Endodermal cell (in vitro differentiated cells): ENCODE measurements at places on chromosomes 1 and 21. TPM values are rescaled to one million over a fixed set of nuclear protein-coding genes. Genes with fewer than 3 reads are reported as not detected.

Gene CDCA8
- total RNA-seq = 27.7 and 29.6 TPM in 2 replicates

Gene IGFN1
- not detected in 3 replicates for total RNA-seq

Gene TUT4
- total RNA-seq = 114 and 131 TPM in 2 replicates

Gene SMCP
- not detected in 2 replicates for total RNA-seq

Gene KRTAP20-1
- not detected in 2 replicates for total RNA-seq

Gene ZBTB17
- 25.2 and 28.0 TPM in 2 replicates for total RNA-seq

Gene LCE2B
- total RNA-seq = not detected in 3 replicates

Gene RPS6KA1
- total RNA-seq = 38.5 and 41.3 TPM in 2 replicates

Gene TTC34
- total RNA-seq = 1.7 to 2.9 TPM (median 2.4 TPM) in 3 replicates

Gene IFI44L
- not detected in 3 replicates for total RNA-seq

DNA sequence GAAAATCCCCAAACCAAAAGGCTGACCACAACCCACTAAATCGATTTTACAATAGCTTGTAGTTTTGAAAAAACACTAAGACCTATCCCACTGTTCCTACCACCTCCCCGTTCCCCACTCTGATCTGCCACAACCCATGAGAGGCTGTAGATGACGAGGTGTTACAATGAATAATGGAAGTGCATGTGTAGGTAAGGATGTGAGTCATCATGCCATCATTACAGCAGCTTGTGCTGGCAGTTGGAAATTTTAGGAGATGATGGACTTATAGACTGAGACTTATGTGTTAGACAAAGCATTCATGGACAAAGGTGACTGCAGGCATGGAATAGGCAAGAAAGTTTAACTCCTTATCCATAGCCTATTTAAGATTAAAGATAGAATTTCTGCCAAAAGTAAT is 184.7 kb upstream of the CACYBP start:
- no peak for DNase-seq

GRCh38 chr1:58406301-58407071 is 140.0 kb downstream of the OMA1 start:
- no peak for DNase-seq

DNA sequence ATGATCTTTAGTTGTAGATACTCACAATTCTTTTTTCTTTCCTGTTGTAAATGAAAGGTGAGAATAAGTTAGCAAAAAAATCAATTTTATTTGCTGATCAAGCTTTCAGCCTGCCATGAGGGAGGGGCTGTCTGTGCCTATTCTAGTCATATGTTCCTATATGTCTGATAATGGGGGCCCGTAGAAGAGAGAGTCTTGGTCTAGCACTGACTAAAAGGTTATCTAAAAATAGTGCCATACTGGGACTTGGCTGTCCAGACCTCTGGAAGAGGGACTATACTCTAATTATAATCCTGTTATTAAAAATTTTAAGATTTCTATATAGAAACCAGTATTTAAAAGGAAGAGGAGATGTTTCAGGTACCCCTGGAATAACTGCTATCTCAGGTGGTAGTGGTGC is 18.6 kb downstream of the GNAI3 start:
- no peak for DNase-seq

GRCh38 chr1:235739631-235740030 is 90.0 kb upstream of the GNG4 start:
- no peak for DNase-seq

DNA sequence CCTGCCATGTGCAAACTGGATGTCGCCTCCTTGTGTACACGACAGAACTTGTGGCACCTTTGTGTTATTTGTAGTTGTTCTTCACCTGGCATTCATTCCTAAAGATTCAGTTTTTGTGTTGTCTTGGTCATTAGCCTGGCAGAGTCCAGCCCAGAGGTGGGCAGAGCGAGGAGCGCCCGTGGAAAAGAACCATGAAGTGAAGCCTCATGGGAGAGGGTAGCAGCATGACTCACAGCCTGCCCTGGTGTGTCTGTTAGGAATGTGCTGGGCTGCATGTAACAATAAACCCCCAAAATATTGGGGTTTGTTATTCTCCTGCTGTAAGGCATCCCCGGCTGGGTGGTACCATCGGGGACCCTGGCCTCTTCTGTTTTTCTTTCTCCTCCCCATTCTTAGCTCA is 124.9 kb upstream of the TMEM51 start:
- DNase-seq = no peak

DNA sequence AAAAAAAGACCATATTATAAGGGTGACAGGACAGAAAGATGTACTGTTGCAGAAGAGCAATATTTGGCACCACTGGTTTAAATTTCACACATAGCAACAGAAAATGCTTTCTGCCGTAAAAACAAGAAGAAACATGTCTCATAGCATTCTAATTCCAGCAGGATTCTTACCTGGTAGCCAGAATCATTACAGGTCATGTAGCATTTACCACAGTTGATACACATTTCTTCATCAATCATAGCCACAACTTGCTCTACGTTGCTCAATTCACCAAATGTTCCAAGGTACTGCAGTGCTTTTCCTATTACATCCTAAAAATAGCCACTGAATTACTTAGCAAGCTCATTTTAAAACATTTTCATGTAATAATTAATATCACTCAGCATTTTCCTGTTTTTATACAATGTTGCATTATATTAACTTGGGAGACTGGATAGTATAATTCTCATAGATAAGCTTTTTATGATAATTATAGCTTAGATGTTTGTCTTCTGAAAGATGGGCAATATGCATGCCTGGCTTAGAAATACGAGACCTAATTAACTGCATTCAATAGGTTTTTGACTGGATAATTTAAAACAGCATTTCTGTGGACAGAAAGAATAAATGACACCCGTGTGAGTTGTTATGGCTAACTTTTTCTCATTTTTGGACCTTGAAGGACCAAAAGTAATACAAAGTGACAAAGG is 360.7 kb downstream of the PTBP2 start:
- no peak for DNase-seq

GRCh38 chr1:215710036-215710898 is 143.2 kb downstream of the KCTD3 start:
- peak; percentile 79 for DNase-seq

- DNase-seq = no peak
Measured at GRCh38 chr1:232810856-232811255, 5.6 kb downstream of the MAP10 start.

GRCh38 chr1:77424236-77424635 is 142.4 kb downstream of the AK5 start:
- DNase-seq = no peak

DNA sequence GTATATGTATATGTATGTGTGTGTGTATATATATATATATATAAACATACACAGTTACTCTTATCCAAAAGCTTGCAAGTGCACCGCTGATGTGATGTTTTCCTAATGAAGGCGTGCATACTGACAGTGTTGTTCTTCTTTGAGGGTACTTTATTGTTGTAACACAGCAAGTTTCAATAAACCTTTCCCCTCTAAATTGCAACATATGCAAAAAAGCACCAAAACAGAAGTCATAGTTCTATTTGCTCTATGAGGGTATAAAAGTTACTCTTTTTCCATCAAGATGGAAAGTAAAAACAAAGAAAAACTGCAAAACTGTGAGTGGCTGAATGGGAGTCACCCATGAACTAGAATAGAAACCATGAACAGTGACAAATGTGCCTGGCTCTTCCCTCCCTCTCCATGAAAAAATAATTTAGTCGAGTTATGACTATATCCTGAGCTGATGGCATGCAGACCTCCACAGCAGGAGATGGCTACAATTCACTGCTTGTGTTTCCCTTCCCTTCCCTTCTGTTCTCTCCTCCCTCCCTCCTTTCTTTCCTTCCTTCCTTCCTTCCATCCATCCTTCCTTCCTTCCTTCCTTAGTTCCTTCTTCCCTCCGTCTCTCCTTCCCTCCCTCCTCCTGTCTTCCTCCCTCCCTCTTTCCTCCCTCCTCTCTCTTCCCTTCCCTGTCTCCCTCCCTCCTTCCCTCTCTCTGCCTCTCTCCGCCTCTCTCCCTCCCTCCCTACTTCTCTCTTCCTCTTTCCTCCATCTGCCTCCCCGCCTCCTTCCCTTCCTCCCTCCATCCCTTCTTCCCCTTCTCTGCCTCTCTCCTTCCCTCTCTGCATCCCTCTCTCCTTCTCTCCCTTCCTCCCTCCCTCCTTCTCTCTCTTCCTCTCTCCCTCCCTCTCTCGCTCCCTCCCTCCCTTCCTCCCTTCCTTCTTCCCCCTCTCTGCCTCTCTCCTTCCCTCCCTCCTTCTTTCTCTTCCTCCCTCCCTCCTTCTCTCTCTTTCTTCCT is 220.7 kb upstream of the POU3F1 start:
- no peak for DNase-seq

DNA sequence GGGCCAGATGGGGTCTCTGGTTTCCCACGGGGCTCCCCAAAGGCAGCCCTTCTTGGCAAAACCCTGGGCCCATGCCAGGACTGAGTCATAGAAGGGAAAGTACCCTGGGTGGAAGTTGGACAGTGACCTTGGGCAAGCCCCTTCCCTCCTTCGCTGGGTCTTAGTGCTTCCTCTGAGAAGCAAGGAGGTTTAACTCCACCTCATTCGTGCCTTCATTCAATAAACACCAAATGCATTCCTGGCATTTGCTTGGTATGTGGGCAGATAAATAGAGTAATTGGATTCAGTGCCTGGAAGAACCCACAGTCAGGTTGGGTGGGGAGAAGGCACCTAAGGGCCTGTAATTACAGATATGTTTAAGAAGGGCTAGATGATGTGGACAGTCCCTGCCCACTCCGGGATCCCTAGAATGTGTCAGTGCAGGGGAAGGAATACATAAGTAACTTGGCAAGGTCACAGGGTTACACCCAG is 36.3 kb upstream of the CITED4 start:
- DNase-seq = no peak

GRCh38 chr21:42236693-42237092 is 17.8 kb downstream of the ABCG1 start:
- DNase-seq = no peak

GRCh38 chr1:1620433-1621139 is 5.3 kb downstream of the MIB2 start:
- DNase-seq = no peak

DNA sequence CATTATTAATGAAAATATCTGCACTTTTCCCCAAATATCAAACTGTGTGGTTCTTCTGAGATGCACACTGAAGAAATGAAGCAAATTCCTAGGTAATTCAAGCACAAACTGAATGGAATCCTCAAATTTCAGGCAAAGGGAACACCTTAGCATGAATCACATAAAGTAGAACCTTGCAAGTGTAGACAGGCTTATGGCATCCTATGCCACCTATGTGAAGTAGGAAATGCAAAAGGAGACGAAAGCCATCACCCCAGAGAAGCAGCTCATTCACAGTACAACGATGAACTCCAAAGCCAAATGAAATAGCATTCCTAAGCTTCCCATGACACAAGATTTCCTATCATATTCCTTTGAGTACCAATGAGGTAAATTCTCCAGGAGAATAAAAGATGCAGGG is 461.2 kb upstream of the RUNX1 start:
- DNase-seq = no peak

DNA sequence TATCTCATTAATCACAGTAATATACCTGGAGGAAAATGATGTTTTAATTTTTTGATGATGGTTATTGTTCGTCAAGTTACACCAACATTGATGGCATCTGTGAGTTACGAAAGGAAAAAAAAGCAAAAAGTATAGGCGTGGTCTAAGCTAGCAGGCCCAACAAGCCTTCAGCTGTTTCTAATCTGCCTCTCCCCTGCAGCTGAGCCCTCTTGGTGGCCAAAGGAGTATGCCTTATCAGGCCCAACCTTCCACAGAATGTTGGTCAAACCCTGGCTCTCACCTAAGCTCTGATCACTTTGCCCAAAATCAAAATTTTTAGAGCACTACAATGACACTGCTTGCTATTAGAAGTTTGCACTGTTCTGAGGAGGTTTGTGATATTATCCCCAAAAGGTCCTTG is 4.9 kb downstream of the C1orf105 start:
- DNase-seq = no peak

DNA sequence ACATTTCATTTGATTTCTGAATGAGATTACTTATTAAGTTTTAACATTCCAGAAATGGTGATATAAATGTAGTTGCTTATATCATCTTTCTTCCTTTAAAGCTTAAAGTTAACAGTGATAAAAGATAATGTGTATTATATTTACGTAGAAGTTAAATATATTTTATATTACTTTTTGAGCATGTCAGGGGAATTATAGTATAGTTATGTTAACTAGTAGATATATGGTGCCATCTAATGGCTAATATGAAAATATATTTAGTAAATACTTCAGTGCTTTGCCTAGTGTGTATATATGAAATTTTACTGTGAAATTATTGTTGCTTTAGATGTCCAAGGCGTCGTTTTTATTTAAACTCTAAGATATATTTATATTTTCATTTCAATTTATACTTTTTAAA is 51.5 kb downstream of the SYT14 start:
- no peak for DNase-seq

DNA sequence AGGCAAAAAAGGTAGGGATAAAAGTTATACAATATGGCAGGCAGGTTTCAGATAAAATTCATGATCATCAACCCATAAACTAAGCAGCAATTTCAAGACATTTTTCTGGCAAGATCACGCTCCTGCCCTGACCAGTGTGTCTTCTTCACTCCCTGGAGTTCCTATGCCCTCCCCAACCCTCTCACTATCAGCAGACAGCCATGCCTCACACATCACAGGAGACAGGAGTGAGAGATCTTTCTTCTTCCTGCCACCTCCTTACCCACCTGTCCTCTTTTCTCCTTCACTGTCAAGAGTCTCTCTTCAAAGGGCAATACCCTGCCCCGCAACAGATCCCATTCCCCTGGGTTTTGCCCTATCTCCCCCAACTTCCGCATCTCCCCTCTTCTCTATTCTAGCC is 28.4 kb downstream of the COA6 start:
- DNase-seq = no peak

- DNase-seq = no peak
Measured at GRCh38 chr1:18546026-18546425, 65.3 kb downstream of the KLHDC7A start.

GRCh38 chr1:234770924-234771540 is 161.1 kb upstream of the IRF2BP2 start:
- DNase-seq = peak; percentile 34

- no peak for DNase-seq
Measured at GRCh38 chr1:205147191-205147835, 25.5 kb upstream of the RBBP5 start.

DNA sequence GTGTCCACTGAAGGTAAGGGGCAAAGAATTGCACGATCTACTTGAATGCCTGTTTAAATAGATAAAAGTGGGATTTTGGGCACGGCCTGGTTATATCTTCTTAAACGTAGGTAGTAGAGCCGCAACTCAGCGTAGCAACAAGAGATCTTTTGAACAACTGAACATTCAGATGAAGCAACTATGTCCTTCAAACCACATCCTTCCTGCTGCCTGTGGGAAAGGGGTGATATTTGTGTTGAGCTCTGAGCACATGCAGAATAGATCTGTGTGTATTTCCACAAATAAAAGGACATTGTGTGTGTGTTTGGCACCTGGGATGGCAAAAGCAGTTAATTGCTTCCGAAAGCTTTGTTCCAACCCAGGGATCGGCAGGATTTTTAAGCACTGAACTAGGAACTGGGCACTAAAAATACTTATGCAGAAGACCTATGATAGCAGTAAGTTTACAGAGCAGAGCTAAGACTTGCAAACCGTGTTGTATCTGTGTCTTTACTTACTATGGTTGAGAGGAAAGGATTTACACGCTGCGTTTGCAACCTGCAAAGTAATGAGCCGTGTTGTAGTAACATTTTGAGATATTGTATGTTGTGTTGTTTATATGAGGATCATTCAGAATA is 333.4 kb downstream of the CHRM3 start:
- DNase-seq = no peak

- DNase-seq = peak; percentile 57
Measured at GRCh38 chr1:7554385-7555235, 216.5 kb upstream of the VAMP3 start.
